Parietal lobe (tissue), 2 donors: ENCODE measurements at places on chromosomes 6 and 20. TPM values are rescaled to one million over a fixed set of nuclear protein-coding genes. Genes with fewer than 3 reads are reported as not detected.

Gene SLC22A2
- not detected for total RNA-seq

Gene PTCRA
- total RNA-seq: not detected

Gene PDE7B
- 6.6 TPM for total RNA-seq

Gene PRPF6
- 88.3 TPM for total RNA-seq

Gene CRISP3
- total RNA-seq: not detected

Gene FAM209A
- not detected for total RNA-seq

Gene TDRD6
- 2.5 TPM for total RNA-seq
